ENCODE measurements at places on chromosomes 13 and 19.

DNA sequence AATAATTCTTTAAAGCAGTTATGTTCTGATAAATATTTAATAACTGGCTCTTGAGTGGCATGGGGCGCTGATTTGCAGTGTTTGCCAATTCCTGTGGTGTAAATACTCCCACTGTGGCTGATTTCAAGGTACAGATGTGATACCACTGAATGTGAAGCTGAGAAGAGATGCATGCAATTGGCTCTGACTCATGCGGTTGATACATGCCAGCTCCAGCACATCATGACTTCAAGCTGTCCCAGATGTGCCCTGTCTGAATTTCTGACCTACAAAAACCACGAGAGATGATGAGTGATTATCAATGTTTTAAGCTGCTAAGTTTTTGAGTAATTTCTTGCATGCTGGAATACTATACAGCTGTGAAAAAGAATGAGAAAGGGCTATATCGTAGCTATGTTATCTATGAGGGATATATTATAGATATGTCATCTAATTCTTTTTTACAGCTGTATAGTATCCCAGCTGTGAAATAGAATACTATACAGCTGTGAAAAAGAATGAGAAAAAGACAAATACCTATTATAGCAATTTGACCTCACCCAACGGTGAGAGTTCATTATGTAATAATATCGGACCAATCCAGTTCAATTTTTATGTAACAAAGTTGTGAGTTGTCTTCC lies 7.6 kb upstream of the ACSBG2 start:
- DNase-seq = no peak

GRCh38 chr13:79659121-79659521 lies 178.2 kb downstream of the NDFIP2 start:
- DNase-seq = peak; percentile 76

- DNase-seq = peak; percentile 82
Measured at GRCh38 chr13:57633141-57633949, 1.8 kb downstream of the PCDH17 start.

DNA sequence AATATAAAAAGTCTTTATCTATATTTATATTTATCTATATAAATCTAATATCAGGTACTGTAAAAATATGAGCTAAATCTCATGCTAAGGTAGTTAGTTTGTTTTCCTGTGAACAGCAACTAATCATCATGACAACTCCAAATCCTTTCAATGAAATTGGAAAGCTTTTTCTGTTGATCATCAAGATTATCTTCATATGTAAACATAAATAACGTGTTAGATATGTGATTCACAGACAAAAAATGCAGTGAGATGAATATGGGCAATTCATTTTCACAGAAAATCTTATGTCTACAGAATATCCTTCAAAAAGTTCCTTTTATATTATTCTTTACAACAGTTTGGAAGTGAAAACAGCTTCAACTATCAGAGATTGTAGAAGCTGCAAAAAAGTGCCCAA lies 41.7 kb upstream of the EEF1AKMT1 start:
- DNase-seq = no peak

DNA sequence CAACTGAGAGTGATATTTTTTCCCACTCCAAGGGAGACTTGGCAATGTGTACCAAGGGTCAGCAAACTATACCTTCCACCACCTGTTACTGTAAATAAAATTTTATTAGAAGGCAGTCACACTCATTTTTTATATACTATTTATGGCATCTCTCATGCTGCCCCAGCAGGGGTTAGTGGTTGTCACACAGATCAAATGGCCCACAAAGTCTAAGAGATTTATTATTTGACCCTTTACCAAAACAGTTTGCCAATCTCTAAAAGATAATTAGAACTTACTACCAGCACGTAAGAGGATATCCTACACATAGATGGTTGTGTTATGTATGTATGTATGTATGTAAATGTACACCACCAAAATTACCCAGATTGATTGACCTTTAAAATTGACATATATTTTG lies 185.1 kb downstream of the PRR20E start:
- no peak for DNase-seq

DNA sequence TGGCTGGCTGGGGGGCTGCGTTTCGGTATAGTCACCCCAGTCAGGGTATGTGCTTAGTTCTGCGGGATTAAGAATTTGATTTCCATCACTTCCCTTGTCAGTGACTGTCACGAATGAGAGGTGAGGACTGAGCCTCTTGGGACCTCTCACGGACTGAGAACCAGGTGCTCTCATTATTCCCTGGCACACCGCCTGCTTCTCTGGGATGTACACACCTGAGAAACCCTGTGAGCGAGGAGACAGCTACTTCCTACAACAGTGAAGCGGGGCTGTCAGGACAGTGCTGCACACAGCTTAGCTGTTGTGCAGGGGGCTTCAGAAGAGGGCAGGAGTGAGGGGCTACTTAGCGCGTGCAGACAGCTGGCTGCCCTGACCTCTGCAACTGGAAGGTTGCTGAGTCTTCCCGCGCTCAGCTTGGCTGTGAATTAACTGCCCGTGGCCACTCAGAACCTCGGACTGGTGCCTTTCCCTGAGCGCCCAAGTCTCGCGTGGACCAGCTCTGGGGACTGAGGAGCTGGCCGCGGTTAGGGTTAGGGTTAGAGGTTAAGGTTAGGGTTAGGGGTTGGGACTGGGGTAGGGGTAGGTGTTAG lies 65.3 kb upstream of the MCF2L start:
- no peak for DNase-seq

- no peak for DNase-seq
Measured at GRCh38 chr13:99154064-99154463, 46.6 kb upstream of the UBAC2 start.

Measured in right hindlimb (tissue), 1 donor.